ENCODE measurements at places on chromosomes 2 and 18.

DNA sequence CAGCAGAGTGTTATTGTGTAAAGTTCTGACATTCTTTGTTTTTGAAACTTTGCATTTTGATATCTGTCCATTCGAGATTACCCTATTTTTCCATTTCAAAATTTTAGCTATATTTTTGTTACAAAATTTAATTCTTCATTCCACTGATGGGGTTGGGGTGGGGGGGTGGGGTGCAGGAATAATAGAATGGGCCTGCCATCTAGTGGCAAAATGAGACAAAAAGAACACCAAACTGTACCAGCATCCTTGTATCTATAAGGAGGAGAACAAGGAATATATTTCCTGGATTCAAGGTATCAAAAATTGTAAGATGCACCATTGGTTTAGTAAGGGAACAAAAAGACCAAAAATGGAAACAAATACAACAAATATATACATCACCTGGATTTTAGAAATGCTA, 27.9 kb upstream of the TTR start:
- DNase-seq = no peak

DNA sequence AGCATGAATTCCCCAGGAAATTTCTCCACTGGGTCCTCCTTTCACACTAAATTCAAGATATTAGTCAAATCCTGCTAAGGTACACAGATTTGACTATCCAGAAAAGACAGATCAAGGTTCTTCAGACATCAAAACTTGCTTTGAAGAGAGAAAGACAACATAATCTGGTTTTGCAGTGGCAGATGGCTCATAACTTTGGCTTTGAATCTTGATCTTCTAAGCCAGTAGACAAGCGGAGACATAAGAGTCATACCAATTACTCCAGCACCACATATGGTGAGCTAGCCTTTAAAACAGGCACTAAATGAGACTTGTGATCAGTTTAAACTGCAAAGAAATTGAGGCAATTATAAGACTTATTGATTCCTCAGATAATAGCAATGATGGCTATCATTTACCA, 29.3 kb downstream of the PDE11A start:
- DNase-seq = no peak

DNA sequence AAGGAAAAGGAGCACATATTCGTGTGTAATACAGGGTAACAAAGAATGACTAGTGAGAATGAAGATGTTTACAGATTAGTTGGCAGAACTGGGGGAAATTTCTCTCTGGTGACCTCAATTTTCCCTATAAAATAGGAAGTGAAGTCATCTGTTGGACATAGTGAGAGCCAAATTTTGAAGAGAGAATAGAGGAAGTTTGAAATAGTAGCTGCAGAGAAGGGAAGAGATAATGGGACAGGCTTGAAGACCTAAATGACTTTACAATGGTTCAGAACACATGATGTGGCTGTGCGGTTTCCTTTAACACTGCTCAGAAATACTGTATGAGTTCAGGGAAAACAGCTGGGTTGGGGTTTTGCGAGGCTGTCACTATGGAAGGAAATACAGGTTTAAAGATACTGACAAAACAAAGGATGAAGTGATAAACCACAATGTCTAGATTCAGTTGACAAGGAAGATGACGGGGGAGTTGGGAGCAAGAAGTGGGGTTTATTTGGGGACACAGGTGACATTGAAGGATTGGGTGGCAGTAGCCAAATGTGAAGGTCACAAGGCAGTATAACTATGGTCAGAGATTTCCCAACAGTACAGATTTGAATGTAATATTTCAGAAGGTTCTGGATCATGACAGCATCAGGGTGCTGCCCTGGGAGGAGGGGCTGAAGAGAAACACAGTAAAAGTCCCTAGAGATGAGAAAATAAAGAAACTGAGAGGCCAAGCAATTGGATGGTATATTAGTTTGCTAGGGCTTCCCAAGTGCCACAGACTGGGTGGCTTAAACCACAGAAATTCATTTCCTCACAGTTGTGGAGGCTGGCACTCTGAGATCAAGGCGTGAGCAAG, 82.6 kb upstream of the TANK start:
- peak; percentile 80 for DNase-seq

GRCh38 chr2:148554459-148555247, 89.9 kb upstream of the EPC2 start:
- DNase-seq = no peak

GRCh38 chr2:85886141-85886540, 2.6 kb downstream of the ST3GAL5 start:
- no peak for DNase-seq

- DNase-seq = no peak
These were observed 41.4 kb downstream of the IL1R2 start for GRCh38 chr2:102033031-102033749.

DNA sequence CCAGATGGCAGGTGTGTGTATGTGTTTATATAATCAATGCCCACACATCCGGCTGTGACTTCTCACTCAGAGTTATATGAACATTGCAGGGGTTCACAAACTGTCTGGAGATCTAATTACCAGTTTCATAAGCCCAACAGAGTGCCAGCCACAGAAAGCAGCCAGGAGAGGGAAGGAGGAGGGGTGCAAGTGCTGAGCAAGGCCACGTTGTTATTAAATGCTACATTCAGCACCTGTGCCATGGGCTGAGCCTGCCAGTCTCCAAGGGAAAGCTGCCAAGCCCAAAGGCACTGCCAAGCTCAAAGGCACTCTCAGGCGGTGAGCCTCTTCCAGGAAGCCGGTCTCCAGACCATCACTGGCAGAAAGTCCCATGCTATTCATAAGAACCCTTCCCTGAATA, 17.4 kb downstream of the XDH start:
- no peak for DNase-seq

DNA sequence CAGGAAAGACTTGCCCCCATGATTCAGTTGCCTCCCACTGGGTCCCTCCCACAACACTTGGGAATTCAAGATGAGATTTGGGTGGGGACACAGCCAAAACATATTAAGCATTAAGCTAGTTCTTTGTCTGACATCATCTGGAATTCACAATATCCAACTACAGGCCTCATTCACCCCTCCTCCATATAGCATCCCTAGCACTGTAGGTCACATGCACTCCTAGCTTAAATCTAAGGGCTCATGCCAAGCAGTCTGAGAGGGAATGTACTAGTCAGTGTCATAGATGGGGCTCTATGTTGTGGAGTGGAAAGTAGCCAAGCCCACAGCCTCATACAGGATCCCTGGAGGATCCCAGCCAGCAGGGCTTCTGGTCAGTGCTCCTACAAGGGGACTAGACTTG, 92.1 kb downstream of the IRS1 start:
- no peak for DNase-seq

DNA sequence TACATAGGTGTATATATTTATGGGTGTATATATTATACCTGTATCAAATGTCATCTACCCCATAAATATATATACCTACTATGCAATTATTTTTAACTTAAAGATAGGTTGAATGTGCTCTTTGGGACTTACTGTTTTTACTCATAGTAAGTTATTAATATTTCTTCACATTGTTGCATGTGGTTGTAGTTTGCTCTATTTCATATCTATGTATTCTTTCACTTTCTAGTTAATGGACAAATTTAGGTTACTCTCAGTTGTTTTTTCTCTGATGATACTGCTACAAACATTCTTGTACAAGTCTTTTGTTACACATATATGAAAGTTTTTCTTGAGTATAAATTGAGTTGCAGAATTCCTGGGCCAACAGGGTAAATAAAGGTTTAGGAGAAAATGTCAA, 601.8 kb upstream of the ID2 start:
- DNase-seq = no peak

DNA sequence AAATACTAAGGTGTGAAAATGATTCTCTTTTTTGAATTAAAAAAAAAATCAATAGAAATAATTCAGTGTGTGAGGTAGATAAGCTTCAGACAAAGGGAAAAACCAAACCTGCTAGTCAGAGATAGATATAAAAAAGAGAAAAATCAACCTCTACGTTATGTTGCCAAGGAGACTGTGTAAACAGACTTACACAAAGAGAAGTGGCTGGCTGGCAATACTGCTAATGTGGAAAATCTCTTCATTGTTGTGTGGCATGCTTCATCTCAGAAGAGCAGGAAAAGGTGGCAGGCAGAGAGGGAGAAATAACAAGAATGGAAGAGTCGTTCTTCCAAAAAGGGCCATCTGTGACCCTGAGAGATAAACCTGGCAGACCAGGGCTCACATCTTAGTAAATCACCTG, 200.8 kb downstream of the SLC8A1 start:
- DNase-seq = no peak

- no peak for DNase-seq
These were observed 50.0 kb downstream of the ASAP2 start for GRCh38 chr2:9256570-9257043.

GRCh38 chr2:61771904-61772845, 81.7 kb downstream of the FAM161A start:
- DNase-seq = no peak
